ENCODE measurements at places on chromosomes 2 and 18.

GRCh38 chr2:31446848-31447247, 32.3 kb upstream of the XDH start:
- DNase-seq = no peak

GRCh38 chr18:4024702-4025101, 430.4 kb downstream of the DLGAP1 start:
- DNase-seq = no peak

DNA sequence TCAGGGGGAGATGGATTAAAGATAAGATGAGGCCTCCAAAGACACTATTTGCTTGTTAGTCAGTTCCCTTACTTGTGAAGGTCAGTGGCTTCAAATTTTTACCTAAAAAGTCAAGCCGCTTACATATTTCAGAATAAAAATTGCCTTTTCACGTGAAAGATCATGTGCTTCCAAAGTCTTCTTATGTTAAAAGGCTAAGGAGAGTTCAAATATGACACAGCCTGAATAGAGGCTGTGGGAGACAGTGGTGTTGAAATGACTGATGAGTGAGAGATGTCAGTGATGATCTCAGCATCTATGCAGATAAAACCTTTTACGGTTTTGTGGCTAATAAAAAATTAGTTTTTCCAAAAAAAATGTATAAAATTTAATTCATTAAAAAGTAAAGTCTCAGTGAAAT, 40.5 kb downstream of the UPP2 start:
- DNase-seq = peak; percentile 51

DNA sequence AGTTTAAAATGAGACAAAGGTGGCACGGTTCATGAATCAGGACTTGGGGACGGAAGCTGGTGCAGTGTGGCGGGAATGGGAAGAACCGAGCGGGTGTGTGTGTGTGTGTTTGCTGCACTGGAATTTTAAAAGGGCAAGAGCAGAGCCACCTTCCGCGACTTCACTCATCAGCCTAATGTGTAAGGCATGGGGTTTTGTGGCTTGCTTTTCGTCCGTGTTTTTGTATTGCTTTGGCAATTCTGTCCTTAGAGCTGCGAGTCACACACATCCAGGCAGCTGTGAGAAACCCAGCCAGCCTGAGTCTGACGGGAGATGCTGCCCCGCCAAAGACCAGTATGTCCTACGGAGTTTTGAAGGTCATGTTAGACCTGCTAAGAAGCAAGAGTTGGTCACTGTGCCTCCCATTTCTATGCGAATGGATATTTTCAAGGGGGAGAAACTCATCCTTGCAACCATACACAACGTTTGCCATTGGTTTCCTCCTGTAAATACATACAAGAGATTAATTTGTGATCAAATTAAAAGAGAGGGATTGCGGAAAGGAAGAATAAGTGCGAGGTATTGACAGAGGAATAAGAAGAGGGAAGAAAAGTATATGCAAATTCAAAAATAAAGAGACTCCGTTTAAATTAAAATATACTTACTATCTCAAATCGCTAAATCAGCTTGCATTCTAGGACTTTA, 665 bp upstream of the CACNB4 start:
- peak; percentile 22 for DNase-seq

- DNase-seq = no peak
Measured at GRCh38 chr18:77530732-77531131, 281.1 kb downstream of the GALR1 start.

DNA sequence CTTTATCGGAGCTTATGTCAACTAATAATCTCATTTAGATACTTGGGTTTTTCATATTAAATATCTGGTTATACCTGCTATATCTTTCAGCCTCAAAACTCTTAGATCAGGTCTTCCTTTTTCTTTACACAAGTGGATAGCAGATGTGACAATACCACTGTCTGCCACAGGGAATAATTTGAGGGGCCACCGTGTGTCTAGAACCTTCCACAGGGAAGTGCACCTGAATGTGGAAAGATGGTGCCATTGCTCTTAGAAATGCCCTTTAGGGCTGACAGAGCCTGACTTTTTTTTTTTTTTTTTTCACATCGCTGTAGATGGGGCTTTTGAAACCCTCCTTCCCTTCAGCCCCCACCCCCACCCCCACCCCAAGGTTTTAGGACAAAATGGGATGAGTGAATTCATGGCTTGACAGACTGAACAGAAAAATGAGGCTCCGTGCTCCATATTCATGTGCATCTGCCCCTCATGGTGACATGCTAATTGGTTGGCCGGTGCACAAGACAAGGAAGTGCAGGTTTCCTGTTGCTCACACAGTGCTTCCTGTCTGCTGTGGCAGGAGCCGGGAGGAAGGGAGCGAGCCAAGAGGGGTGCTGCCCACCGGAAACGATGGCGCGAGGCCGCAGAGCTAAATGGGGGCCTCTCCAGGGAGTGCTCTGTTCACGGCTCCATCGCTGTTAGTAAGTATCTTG, 246.0 kb downstream of the LDLRAD4 start:
- DNase-seq = peak; percentile 84

- no peak for DNase-seq
Measured at GRCh38 chr2:165494573-165494972, 25.1 kb downstream of the CSRNP3 start.

DNA sequence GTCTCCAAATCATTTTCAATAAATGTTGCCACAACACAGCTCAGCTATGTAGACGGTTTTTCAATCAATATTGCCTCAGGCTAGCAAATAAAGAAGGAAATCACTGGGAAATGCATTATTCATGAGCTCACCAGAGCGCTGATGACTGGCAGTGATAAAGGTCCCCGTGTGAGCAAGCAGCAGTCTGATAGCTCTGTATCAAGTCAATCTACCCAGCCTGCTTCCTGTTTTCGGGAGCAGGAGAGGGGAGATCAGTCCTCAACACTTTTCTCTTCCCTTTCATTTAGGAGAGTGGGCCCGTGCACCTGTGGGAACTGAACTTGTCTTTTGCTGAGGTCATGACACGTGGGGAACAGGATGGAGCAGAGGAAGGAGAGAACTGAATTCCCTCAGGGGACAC, 253.9 kb upstream of the SIX2 start:
- DNase-seq = no peak

GRCh38 chr18:70082430-70082829, 123.1 kb downstream of the RTTN start:
- DNase-seq = no peak

- no peak for DNase-seq
Measured at GRCh38 chr2:106097038-106098000, 96.8 kb downstream of the UXS1 start.

DNA sequence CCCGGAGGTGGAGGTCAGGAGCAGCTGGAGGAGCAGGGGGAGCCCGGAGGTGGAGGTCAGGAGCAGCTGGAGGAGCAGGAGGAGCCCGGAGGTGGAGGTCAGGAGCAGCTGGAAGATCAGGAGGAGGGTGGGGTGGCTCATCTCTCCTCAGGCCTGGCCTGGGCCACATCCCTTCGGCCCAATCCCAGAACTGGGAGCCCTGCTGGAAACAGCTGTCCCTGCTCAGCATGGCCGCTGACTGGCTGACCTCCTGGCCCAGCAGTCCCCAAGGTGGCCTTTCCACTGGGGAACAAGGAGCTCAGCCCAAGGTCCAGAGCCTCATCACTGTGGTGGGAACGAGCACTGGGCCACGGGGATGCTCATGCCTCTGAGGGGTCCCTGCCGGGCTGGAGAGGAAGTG, 66.6 kb upstream of the LAPTM4A start:
- DNase-seq = no peak
